COR-L47 (cell line): ENCODE measurements at places on chromosomes 12 and 14.

DNA sequence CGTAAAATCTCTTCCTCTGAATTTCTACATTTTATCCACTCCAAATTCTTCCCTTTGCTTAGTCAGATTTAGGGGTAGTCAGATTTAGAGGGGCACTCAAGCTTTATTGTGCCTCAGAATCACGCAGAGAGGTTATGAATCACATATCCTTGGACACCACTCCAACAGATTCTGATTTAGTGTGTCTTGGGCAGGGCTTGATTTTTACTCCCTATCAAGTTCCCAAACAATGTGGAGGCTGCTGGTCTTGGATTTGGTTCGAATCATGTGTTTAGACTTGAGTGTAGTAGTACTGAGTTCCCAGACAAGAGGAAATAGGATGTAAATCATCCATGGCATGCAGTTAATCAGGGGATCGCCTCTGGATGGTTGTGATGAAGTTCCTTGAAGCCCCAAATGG, 298.1 kb upstream of the CLEC14A start:
- DNase-seq = no peak

DNA sequence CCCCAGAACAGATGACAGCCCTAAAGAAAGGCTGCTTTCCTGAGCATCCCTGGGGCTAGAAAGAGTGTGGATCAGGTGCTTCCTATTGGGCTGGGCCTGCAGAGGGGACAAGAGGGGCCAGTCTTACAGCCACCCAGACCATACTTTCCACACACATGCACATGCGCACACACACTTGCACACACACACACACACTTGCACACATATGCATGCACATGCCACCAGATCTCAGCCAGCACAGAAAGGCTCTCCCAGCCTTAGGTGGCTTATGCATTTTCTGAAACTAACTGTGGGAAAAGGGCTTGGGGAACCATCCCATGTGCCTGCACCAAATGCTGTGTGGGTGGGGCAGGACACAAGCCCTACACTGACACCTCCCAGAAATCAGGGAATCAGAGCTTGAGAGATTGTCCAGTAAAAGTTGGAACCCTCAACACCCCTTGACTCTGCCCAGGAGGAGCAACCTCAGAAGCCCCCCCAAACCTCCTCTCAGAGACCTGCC, 2.5 kb upstream of the DIO3 start:
- no peak for DNase-seq

GRCh38 chr12:52822771-52823510, 9.0 kb upstream of the KRT4 start:
- DNase-seq = no peak

- DNase-seq = no peak
Measured at GRCh38 chr12:113171543-113171942, 13.7 kb downstream of the DDX54 start.

- no peak for DNase-seq
Measured at GRCh38 chr12:89138048-89138852, 214.1 kb downstream of the DUSP6 start.

- DNase-seq = no peak
Measured at GRCh38 chr14:66069036-66069435, 417.1 kb upstream of the CCDC196 start.

DNA sequence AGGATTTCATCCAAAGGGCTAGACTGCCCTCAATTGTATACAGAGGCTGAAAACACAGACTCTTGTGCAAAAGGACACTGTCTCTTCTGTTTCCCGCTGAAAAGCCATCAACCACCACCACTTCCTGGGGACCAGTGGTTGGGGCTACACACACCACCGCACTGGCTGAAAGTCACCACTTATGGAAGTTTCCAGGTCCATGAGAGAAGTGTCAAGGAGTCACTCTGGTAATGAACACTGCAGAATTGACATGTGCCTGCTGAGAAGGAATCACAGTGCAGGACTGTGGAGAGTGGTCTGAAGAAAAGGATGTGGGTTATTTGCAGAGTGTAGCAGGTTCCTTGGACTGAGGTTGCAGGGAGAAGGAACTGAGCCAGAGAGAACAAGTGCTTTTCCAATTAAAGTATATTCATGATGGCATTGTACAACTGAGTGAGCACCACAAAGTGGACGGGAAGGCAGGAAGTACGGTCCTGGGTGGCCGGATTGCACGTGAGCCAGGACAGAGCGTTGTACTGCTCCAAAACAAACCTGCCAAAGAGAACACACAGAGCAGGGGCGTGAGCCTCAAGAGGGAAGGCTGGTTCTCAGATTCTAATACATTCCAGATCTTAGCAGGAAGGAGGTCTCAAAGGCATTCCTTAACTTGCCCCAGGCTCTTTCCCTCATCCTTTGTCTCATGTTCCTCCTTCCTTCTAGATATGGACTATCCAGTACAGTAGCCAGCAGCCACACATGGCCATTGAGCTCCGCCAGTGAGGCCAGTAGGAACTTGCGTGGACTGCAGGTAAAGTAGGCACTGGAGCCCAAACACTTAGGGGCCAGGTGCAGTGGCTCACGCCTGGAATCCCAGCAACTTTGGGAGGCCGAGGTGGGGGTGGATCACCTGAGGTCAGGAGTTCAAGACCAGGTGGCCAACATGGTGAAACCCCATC, 316.4 kb downstream of the MED13L start:
- DNase-seq = no peak

DNA sequence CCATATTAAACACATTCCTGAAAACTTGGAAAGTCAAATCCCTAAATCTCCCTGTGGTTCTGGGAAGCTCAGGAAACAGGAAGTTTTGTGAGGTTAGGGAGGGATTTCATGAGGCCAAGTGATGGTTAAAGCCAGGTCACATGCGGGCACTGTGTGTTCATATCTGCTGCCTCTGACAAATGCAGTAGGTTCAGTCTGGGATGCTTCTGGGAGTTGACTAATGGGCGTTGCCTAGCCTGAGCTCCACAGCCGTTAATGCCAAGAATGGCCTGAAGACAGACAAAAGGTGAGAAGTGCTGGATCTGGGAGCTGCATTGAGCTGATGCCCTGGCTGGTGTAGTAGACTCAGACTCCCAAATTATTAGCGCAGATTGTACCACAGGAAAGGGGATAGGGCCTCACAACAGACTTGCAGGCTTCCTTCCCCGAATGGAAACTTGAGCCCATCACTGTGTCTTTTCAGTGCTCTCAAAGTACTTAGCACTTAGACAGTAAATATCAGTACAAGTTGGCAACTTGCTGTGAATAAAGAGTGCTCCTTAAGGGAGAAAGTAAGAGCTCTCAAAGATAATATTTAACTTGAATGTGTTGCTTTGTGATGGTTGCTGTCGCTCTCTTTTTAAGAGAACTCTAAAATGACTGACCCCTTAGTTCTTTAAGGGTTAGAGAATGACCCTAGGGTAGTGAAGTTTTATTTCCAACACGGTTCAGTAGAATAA, 17.3 kb downstream of the GSG1 start:
- DNase-seq = no peak

DNA sequence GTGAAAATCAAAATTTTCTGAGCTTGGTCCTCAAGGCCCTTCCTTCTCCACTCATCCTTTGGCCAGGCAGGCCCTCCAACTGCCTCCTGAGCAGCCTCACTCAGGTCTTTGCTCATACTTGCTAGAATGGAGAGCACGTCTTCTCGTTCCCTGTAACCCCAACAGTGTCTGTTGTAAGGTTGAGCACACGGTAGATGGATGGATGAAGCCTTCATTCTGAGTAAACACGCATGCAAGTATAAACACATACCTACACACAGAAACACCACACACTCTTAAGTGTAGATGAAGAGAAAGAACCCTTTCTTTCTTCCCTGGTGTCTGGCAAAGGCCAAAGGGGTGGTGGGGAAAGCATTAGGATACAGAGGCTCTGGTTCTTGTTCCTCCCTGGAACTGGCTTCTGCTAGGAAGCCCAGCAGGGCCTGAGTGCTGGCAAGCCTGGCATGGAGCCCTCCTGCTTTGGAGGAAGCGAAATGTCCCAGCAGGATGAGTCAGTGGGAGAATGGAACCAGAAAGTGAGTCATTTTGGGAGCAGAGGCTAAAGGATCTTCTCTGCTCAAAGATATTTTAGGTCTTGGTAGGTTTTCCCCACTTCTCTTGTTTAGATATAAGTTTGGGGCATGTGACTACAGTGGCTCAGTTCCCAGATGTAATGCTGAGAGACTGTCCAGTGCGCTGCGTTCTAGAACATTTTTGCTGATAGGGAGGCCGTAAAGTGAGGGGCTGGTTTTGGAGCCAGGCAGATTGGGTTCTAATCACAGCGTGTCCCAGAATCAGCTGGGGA, 127.4 kb downstream of the CACNA1C start:
- no peak for DNase-seq

GRCh38 chr14:90295870-90296516, 35.7 kb downstream of the NRDE2 start:
- DNase-seq = no peak

- no peak for DNase-seq
Measured at GRCh38 chr12:93415723-93416464, 25.9 kb downstream of the UBE2N start.

GRCh38 chr14:59175404-59175803, 13.1 kb upstream of the DAAM1 start:
- no peak for DNase-seq

DNA sequence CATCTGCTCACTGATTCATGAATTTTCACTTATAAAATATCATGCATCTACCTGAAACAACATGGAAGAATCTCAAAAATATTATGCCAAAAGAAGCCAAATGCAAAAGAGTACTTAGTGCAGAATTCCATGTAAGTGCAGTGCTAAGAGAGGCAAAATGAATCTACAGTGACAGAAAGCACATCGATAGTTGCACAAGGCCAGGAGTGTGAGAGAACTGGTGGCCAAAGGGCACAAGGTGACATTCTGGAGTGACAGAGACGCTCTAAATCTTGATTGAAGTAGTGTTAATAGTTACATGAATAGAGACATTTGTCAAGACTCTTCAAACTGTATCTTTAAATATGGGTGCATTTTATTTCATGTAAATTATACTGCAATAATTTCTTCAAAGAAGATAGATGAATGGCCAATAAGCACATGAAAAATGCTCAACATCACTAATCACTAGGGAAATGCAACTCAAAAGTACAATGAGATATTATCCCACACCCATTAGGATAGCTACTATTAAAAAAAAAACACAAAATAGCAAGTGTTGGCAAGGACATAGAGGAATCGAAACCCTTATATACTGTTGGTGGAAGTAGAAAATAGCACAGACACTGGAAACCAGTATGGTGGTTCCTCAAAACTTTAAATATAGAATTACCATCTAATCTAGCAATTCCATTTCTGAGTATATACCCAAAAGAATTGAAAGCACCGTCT, 71.7 kb upstream of the KICS2 start:
- no peak for DNase-seq

- DNase-seq = no peak
Measured at GRCh38 chr12:116358893-116359761, 81.6 kb upstream of the MED13L start.

GRCh38 chr12:31742891-31743290, 14.1 kb upstream of the AMN1 start:
- no peak for DNase-seq

DNA sequence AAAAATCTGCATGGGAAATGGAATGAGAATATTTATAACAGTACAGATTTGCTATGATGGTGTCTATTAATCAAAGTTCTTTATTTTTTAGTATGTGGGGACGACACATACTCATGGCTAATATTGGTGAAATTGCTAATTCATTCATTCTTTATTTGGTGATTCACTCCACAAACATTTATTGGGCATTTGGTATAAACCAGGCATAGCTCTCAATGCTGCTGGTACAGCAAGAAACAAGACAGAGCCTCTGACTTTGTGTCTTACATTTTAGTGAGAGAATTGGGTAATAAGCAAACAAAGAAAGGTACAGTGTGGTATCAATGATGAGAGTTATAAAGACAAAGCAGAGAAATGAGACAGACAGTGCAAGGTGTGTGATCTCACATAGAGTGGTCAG, 129.5 kb downstream of the RGS6 start:
- DNase-seq = no peak

DNA sequence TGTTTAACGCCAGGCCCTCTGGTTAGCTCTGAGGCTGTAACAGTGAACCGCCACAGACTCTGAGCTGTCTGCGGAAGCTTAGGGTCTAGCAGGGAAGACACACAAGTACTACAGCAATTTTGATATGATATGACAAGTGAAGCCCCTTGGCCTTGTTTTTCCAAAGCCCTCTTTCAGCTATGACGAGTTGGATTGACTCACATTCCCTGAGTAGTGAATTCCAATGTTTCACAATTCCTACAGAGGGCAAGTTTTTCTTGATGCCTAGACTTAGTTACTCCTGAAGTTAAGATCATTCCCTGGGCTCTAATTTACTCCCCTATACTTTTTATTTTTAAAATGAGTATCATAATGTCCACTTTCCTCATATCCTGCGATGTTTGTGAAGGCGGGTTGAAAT, 53.3 kb upstream of the CISTR start:
- no peak for DNase-seq

- no peak for DNase-seq
Measured at GRCh38 chr14:20707622-20708021, 19.1 kb downstream of the ANG start.

DNA sequence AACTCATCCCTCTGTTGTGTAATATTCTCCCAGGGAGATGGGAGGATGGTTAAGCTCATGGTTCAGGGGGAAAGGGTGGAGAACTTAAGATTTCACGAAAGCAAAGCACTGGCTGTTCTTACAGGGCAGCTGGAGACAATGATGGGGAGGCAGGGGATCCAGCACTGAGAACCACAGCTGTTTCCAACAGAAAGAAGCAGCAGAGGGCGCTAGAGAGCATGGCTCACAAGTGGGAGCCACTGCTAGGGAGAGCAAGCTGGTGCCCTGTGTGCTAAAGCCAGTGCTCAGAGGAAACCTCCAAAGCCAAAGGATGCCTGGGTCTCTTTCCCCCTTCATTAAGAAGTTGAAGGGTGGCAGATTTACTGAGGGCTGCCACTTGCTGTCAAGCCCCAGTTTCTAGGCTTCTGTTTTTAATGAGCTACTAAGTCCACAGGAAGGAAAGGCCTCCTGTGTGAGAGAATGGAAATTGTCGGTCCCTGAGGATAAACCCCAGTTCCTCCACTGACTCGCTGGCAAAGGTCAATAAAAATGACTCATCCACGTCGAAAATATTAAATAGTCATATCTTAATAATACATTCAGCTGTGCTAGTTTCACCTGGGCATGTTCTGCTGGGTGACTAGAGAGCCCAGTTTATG, 199.7 kb downstream of the ANO2 start:
- DNase-seq = no peak

GRCh38 chr14:80080601-80081000, 130.7 kb downstream of the DIO2 start:
- no peak for DNase-seq

DNA sequence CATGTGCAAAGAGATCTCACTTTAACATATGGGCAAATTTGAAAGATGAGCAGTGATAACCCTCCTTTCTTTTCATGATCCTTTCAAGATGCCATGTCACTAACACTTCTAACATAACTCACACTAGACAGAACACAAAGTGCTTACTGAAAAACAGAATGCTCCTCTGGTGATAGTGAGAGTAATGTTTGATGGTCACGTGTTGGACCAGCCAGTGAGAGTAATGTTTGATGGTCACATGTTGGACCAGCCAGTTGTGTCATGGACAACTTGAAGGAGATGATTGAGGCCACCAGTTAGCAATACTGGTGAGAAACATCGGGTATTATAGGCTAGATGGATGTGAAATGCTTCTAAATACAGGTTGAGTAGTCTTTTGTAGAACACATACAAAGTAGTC, 5.7 kb downstream of the NEUROD4 start:
- DNase-seq = no peak

GRCh38 chr12:38695057-38695456, 210.3 kb downstream of the CPNE8 start:
- DNase-seq = no peak
